ENCODE measurements at places on chromosomes 7 and 10.

- DNase-seq = no peak
These were observed 248.4 kb downstream of the WDR11 start for GRCh38 chr10:121099592-121099991.

- DNase-seq = no peak
These were observed 194.1 kb downstream of the EMX2 start for GRCh38 chr10:117736655-117737054.

- no peak for DNase-seq
These were observed 51.0 kb downstream of the PRLHR start for GRCh38 chr10:118544401-118544948.

DNA sequence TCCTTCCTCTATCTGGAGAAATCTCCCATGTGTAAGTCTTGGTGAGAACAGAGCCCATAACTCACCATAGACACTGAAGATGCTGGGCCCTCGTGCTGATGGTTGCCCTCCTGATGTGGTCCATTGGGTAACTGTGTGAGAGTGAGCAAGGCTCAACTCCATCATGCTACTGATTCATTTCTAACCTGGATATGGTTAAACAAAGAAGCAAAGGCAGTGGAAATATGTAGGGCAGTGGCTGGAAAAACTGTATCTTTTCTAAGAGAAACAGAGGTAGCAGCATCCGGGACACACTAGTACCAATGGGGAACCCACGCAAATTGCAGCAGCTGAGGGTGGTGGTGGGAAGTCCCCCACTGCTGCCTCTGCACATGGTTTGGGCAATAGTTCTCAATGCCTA is 221.7 kb downstream of the KLF6 start:
- no peak for DNase-seq

- no peak for DNase-seq
These were observed 21.0 kb upstream of the AGMO start for GRCh38 chr7:15582773-15583172.

DNA sequence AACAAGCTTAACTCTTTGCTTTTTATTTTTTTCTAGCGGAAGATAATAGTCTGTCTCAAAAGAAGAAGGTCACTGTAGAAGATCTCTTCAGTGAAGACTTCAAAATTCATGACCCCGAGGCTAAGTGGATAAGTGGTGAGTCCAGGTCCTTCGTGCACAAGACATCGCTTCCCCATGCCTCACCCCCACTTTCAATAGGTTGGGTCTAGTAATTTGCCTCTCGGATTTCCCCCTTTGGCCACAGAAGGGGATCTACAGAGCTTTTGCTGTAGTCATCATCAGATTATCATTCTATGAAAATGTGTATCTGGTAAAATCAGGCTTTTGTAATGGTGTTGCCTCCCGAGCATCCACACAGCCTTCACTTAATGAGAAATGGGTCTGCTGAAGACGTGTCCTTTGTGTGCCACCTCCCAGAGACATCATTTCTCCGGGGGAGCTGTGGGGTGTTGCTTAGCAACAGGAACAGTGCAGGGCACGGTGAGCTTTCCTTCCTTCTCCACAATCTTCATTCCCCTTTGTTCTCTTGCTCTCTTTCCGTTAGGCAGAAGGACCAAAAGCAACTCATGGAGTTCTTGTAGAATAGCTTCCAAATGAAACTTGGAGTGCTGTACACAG is 422.8 kb downstream of the DPP6 start:
- peak; percentile 39 for DNase-seq

GRCh38 chr7:132191418-132191817 is 384.9 kb downstream of the PLXNA4 start:
- DNase-seq = no peak

DNA sequence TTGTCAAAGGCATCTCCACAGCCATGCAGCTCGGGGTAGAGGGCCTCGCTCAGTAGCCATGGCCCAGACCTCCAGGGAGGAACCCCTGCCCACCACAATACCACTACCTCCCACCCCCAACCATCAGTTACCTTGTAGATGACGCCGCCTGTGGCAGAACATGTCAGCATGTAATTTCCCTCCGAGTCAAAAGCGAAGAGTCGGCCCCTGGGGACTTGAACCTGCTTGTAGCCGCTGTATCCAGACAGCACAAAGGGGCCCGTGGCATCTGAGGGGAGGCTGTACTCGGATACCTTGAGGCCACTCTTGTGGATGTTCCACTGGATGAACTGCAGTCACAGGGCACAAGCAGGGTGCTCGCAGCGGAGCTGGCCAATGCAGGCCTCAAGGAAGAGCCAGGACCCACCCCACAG is 16.3 kb upstream of the CYREN start:
- DNase-seq = no peak

- DNase-seq = no peak
These were observed 50.6 kb downstream of the PARD3 start for GRCh38 chr10:34764472-34764946.

GRCh38 chr7:112226701-112227276 is 20.3 kb downstream of the ZNF277 start:
- no peak for DNase-seq

DNA sequence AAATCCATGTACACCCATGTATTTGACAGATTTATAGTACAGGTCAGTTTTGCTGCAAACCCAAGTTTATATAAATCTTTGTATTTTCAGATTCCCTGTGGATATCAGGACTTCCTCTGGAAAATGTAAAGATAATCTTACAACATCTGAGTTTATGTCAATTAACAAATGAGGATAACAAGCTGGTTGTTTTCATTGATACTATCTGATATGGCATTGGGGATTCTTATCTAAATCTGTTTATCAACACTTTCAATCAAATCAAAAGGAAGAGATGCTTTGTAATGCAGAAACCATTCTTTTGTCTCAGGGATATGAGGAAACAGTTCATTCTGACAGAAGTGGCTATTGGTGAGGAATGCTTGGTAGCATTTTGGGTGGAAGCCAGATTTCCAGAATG is 64.9 kb upstream of the FAM204A start:
- DNase-seq = no peak

DNA sequence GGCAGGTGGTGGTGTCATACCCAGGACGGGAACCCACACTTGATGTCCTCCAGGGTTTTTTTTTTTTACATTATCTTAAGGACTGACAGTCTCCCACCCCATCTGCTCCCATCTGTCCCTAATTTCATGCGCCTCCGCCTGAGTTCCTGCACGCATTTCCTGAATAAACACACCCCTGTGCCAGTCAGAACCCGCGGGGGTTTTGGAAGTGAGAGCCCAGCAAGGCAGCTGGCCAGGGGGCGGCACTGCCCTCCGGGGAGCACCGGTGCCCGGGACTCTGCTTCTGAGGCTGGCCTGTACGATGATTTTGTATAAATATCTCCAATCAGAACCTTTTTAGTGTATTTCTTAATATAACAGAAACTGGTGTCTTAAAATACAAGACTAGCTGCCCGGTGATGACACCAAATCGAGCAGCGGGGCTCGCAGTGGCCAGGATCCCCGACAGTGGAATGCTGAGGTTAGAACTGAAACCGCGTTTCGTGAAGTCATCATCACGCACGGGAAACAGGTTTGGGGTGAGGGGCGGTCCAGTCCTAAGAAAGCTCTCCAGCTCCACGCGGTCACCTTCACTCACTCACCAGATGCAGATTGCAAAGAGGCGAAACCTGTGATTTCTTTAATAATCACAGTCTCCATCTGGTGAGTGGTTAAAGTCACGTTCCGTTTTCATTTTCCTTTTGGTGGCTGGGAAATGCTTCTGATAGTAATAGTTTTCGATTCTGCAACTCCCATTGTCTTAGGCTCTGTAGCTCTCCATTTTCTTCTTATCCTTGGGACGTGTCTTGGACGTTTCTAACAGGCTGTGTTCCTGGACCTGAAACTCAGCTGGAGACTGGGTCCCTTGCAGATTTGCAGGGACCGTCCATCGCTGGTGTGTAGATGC is 19.7 kb downstream of the BNIP3 start:
- DNase-seq = peak; percentile 33

GRCh38 chr7:91722831-91723230 is 157.7 kb downstream of the MTERF1 start:
- DNase-seq = no peak

GRCh38 chr10:99521765-99522469 is 10.8 kb upstream of the NKX2-3 start:
- DNase-seq = no peak

Data from Ammon's horn (tissue), 1 donor.